CD4-positive, alpha-beta T cell treated with Interleukin-2 at 100 ng/mL for 4 hours (primary cell): ENCODE measurements at places on chromosomes 1 and 21.

DNA sequence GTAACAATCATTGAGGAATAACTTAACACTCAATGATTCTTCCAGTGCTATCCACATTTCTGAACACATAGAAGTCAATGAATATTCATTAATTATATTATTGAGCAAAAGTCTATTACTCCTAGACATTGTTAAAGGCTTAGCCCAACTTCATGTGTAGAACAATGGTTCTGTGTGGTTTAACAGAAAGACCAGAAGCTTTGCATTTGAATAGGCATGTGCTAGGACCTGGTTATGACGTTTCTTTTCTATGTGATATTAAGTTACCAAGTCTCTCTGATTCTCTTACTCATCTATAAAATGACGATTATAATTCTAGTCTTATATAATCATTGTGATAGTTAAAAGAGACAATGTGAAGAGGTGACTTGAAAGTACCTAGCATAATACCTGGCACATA lies 5.2 kb downstream of the NTMT2 start:
- DNase-seq: no peak

GRCh38 chr1:207869859-207870258 lies 41.1 kb downstream of the CD34 start:
- no peak for DNase-seq

GRCh38 chr1:72439036-72439435 lies 156.7 kb upstream of the NEGR1 start:
- DNase-seq: no peak

DNA sequence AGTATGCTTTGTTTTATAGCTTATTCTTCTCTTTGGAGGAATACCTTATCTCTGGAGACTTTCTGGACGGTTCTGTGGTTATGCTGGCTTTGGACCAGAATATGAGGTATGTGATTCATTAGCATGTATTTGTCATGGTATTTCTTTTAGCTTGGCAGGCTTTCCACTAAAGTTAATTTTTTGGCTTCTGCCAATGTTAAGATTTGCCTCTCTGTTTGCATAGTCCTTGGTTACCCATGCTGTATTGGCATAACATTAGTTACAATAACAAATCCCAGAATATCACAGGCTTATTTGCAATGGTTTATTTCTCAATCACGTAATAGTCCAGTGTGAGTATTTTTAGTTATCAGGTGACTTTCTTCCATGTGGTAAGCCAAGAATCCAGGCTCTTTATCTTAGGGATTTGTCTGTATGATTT lies 9.7 kb downstream of the ZMPSTE24 start:
- DNase-seq: no peak

DNA sequence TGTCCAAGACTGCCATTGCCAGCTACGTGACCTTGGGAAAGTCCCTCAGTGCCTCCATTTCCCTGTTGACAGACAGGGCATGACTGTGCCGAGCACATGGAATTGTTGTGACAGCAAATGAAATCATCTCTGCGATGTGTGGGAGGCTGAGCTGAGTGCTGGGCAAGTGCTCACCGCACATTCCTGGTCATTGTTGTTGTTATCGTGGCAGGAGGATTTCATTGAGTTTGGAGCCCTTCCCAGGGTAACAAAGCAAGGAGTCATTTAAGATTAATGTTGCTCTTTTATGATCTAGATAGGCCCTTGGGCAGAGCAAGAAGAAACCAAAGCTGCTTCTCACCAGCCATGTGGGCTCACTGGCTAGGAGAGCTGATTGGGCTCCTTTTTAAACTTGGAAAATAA lies 39.6 kb upstream of the ITPKB start:
- no peak for DNase-seq

GRCh38 chr1:47725000-47725473 lies 272.1 kb downstream of the TRABD2B start:
- DNase-seq: no peak

GRCh38 chr1:73727036-73727435 lies 470.9 kb downstream of the LRRIQ3 start:
- DNase-seq: no peak

GRCh38 chr1:19481826-19482398 lies 3.4 kb downstream of the CAPZB start:
- no peak for DNase-seq

GRCh38 chr1:200242110-200243041 lies 167.5 kb downstream of the ZNF281 start:
- no peak for DNase-seq

DNA sequence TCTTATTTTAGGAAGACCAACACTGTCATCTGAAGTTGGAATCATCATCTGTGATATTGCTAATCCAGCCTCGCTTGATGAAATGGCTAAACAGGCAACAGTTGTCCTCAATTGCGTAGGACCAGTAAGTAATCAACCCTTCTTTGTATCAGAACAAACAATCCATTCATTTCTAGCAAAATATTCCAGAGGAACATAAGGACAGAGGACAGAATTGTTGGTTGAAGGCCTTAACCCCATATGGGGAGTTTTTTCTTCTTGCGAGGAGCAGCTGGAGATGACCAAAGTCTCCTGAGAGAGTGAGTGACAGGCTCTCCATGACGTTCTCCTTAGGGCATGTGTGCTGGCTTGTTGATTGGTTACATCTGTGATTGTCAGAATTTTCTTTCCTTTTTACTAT lies 2.7 kb downstream of the SCCPDH start:
- no peak for DNase-seq

DNA sequence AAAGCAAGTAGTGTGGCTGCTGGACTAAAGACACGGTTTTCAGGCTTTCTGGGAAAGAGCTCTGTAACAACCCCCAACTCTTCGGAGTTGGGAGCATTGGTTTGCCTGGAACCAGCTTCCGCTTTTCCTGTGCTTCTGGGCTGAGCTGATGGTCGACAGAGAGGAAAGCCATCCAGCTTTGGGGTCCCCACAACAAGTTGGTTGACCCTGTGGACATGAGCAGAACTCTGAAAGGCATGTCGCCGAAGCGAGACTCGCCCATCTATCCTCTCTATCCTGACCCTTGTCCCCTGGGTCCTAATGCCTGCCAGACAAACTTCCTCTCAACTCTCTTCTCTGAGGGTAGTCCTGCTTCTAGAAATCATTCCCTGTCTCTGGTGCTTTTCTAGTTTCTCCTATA lies 31.9 kb upstream of the FCGR2A start:
- no peak for DNase-seq

DNA sequence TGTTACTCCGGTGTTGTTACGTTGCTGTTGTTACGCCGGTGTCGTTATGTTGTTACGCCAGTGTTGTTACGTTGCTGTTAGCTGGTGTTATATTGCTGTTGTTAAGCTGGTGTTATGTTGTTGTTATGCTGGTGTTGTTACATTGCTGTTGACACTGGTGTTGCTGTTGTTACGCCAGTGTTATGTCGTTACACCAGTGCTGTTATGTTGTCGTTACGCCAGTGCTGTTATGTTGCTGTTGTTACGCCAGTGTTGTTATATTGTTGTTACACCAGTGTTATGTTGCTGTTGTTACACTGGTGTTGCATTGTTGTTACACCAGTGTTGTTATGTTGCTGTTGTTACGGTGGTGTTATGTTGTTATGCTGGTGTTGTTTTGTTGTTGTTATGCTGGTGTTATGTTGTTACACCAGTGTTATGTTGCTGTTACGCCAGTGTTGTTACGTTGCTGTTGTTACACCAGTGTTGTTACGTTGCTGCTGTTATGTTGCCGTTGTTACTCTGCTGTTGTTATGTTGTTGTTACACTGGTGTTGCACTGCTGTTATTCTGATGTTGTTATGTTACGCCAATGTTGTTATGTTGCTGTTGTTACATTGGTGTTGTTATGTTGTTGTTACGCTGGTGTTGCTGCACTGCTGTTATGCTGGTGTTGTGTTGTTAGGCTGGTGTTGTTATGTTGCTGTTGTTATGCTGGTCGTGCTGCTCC lies 25.6 kb downstream of the H6PD start:
- DNase-seq: no peak

GRCh38 chr1:6101826-6102531 lies 56.3 kb downstream of the KCNAB2 start:
- DNase-seq: no peak

- no peak for DNase-seq
Measured at GRCh38 chr1:63898428-63899196, 124.8 kb downstream of the ROR1 start.

GRCh38 chr1:169618367-169618766 lies 11.6 kb downstream of the SELP start:
- DNase-seq: no peak

DNA sequence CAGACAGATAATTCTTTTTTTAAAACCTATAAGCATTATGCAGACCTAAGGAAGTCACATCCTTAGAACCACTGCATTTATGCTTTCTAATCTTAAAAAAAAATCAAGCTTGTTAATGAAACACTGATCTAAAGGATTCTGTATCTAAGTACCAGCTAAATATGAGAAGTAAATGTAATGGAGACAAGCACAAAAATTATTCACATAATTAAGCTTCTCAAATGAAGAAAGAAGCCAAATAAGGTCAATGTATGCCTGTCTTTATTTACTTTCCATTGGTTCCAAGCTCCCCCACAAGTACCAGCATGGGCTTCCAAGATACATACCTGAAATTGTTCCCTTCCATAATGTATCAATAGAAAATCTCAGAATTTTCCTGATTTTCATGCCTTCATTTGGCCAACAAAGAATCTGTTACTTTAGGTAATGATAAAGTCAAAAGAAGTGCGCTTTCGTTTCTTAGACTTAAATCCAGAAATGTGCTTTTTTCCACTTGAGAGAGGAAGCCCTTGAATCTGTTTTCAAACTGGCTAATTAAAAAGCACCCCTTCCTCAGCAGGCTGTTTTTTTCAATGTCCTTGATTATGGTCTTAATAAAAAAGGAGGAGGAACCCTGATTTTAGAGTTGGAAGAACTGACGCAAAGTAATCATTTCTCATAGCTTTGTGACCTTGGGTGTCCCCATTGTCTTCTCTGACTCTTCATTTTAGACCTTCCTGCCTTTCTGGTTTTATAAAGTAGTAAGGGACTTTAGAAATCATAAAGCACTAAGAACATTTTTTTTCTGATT lies 3.8 kb downstream of the RGS2 start:
- no peak for DNase-seq

GRCh38 chr1:235022341-235022980 lies 106.2 kb downstream of the TOMM20 start:
- DNase-seq: no peak

DNA sequence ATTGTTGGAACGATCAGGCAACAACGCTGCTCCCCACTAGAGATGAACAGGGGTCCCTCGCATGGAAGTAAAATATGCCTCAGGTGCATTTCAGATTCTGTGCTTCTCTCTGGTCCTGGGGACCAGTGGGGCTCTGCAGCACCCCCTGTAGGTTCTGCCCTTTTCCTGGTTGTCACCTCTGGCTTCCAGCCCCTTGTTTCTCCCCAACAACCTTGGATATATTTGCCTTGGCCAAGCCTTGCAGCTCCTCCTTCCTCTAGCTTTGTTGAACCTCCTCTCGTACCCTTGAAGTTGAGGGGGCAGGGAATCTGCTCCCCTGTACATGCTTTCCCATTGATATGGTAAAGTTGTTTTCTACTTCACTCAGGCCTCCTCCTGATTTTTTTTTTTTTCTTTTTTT lies 5.4 kb upstream of the RGSL1 start:
- DNase-seq: no peak

DNA sequence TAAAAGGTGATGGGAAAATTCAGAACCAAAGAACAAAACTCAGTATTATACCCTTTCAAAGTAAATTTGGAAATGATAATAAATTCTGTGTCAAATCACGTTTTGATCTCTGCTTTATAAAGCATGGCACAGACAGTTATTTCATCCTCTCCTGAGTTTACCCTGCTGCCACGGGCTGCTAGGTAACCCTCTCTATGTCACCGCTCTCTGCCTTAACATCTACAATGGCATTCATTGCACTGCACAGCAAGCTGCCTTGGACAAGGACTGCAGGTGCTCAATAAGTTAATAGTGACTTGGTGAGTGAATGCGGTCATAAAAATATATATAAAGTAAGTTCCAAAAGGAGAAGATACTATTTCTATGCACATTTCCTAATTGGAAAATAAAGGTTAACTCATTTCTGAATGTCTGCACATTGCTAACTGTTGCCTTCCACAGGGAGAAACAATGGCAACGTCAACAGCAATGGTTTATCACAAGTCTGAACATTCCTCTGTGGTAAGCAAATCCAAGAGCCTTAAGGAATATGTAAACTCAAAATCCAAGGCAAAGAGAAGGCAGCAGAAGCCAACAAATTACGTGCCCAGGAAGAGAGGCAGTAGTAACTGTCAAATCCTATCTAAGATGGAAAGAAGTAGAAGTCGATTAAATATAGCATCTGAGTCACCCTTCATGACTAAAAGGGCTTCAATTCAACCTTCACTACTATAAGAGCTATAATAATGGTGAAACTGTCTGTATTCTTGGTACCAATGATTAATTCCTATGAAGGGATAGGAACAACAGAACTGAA lies 19.4 kb downstream of the FYB2 start:
- no peak for DNase-seq

DNA sequence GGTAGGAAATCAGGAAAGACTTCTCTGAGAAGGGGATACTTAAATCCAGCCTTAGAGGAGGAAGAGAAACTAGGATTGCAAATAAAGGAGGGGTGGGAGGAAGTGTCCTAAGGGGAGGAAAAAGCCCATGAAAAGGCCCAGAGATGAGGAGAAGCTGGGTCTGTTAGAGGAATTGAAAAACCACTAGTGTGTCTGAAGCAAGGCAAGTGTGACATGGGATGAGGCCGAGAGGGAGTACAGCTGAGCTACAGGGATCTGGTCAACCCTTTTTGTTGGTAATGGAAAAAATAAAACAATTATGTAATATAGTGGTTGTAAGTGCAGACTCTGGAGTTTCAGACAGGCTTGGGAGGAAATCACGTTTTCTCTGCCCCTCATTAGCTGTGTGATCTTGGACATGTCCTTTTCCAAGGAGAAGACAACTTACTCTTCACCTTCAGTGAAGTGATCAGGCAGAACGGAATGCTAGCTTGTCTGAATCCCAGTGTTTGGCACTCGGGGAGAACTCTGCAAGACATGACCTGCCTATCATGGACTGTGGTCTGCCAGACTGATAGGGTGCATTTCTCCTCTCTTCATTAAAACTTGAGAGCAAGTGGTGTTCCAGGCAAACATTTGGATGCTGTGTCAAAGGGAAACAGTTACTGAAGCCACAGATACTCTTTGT lies 7.4 kb upstream of the S100A10 start:
- no peak for DNase-seq

DNA sequence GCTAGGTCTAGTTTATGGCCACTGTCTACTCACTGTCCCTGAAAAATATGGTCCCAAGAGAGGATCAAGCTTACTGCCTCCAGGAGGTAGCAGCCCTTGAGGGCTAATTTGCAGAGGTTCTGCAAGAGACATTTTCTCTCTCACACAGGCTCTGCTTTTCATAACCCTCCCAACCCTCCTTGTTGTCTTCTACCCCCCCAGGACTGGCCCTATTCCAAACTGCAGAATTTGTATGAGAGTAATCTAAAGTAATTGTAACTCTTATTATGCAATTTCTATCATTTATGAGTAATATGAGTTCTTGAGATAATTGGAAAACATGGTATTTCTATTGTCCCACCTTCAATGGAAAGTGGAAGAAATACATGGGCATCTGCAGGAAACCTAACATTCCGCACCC lies 70.4 kb upstream of the CD55 start:
- no peak for DNase-seq

DNA sequence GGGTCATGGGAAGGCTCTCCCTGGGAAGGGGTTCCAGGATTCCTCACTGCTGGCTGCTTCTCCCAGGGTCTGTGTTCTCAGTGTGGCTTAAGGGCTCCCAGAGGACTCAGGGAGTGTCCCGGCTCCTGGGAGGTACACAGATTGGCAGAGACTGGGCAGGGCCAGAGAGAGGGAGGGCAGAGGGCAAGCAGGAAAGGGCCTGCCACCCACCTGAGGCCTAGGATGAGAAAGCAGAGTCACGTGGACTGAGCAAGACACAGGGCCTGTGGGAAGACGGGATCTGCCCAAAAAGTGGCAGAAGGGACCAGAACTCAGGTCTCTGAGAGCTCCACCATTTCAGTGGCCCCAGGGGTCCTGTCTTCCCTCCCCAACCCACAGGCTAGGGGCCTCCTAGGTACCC lies 871 bp downstream of the SLFNL1 start:
- DNase-seq: no peak
